Activated T-cell treated with anti-CD3 and anti-CD28 coated beads for 48 hours (primary cell): ENCODE measurements at places on chromosomes 6 and 20.

DNA sequence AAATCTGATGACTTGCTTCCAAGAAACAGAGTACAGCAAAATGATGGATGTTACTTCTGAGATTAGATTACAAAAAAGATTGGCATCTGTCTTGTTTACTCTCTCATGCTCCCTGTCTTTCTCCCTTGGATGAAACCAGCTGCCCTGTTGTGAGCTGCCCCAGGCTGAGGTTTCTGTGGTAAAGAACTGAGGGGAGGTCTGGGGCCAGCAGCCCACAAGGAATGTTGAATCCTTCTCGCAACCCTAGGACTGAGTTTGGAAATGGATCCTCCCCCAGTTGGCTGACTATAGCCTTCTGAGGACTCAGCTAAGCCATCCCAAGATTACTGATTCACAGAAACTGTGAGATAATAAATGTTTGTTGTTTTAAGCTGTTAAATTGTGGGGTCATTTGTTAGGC lies 5.6 kb upstream of the HECA start:
- no peak for DNase-seq

DNA sequence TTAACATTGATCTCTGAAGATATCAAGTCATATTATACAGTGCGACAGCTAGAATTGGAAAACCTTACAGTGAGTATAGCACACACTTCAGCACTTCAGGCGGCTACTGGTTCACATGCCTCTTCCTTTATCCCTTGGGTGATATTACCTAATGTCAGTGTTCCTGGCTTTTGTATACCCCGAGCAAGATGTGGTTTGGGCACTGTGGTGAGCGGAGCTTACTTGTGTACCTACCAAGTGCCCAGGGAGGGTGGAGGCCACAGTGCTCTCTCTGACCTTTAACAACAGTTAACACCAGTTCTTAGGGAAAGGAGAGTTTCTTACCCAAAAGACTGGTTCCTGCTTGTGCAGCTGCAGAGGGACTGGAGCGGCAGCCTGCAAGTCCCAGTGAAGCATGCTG lies 64.4 kb downstream of the PTPN1 start:
- DNase-seq = no peak

DNA sequence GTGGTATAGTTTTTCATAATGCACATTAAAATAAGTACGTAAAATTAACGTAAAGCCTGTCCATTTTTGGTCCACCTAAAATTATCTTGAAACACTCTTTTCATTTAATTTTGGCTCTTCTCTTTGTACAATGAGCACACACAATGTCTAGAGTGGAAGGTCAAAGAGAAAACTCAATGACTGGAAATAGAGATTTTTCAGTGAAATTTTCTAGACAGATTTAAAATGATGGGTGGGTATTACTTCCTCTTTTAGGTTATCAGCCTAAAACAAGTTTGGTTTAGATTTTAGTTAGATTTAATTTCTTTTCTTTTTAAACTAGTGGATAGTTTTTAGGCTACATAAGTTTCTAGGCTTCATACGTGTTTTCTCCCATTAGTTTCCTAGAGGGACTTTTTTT lies 24.9 kb downstream of the DSE start:
- no peak for DNase-seq

- no peak for DNase-seq
These were observed 129.5 kb downstream of the LRRC1 start for GRCh38 chr6:53924277-53924676.

GRCh38 chr6:121032268-121033006 lies 301.8 kb downstream of the TBC1D32 start:
- no peak for DNase-seq

- no peak for DNase-seq
These were observed 58.9 kb upstream of the NXT1 start for GRCh38 chr20:23291575-23292240.

- DNase-seq = no peak
These were observed 96.6 kb upstream of the INSM1 start for GRCh38 chr20:20271271-20271670.

DNA sequence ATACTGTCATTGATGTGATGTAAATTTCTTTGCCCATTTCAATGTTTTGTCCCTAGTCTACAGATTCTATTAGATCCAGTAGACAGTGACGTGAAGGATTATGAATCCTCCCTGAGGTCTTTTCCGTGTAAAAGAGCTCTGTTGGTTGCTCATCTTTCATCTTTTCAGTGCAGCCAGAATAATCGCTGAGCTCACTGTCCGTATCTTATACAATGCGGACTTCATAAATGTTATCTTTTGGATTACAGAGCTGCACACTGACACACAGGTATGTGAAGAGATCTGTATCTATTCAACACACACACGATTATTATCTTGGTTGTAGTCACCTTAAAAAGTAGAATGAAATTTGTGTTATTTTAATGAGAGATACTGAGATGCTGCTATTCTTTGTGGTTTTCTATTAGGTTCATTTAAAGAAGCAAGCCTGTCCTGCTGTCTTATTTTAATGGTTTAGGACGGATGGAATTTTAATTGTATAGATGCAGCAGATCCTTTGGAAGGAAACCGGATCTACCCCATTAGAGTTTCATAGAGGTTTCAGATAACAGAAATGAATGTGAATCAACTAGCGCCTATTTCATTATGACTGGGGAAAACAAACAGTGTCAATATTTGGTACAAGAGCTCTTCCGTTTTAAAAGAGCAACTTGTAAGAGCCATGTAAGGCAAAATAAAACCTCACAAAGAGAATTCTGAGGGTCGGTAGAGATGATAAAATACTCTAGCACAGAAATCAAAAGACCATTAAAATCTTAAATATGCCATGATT lies 79.4 kb downstream of the BMP6 start:
- no peak for DNase-seq

DNA sequence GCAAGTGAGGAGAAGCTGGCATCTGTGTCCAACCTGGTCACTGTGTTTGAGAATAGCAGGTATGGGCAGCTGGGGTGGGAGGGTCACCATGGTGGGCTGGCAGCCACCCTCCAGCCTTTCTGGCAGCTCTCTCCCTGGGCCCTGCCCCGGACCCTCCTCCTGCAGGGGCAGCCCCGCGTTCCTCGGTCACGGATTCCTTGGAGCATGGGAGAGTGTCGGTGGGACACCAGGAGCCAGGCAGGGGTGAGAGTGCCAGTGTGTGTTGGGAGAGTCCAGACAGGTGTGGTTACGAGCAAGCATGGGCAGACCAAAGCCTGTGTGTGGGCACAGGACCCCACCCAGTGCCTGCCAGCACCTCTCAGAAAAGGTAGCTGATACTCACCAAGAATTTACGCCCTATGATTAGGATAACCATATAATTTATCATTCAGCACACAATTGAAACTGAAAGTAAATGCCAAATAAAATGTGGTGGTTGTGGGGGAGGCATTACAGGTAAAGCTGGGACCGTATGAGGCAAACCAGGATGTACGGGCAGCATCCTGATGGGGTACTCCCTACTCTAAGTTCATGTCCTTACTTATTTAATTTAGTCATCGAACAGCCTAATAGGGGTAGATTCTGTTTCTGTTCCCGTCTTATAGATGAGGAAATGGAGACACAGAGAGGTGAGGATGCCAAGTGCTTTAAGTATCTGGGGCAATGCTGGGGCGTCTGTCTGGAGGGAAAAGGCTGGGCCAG lies 542 bp downstream of the FGD2 start:
- no peak for DNase-seq

GRCh38 chr6:22271081-22271480 lies 25.8 kb downstream of the PRL start:
- no peak for DNase-seq

DNA sequence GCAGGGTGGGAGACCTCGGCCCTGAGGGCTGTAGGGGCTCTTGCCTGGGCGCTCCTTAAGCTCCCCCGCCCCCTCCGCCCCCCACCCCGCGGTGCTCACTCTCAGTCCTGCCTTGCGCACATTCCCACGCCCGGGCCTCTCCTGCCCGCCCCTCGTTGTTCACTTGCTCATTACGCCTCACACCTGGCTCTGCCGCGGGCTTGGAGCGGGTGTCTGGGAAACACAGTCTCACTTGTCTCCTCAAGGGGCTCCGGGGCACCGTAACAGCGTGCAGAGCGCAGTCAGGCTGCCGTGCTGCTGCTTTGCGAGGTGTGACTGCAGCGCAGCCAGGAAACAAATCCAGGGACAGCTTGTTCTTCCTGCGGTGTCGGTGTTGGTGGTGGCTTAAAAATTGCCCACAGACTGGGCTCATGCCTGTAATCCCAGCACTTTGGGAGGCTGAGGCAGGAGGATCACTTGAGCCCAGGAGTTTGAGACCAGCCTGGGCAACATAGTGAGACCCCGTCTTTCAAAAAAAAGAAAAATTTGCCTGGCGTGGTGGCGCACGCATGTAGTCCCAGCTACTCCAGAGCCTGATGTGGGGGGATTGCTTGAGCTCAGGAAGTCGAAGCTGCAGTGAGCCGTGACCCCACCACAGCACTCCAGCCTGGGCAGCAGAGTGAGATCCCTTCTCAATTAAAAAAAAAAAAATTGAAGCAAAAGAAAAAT lies 4.6 kb downstream of the NPBWR2 start:
- no peak for DNase-seq

DNA sequence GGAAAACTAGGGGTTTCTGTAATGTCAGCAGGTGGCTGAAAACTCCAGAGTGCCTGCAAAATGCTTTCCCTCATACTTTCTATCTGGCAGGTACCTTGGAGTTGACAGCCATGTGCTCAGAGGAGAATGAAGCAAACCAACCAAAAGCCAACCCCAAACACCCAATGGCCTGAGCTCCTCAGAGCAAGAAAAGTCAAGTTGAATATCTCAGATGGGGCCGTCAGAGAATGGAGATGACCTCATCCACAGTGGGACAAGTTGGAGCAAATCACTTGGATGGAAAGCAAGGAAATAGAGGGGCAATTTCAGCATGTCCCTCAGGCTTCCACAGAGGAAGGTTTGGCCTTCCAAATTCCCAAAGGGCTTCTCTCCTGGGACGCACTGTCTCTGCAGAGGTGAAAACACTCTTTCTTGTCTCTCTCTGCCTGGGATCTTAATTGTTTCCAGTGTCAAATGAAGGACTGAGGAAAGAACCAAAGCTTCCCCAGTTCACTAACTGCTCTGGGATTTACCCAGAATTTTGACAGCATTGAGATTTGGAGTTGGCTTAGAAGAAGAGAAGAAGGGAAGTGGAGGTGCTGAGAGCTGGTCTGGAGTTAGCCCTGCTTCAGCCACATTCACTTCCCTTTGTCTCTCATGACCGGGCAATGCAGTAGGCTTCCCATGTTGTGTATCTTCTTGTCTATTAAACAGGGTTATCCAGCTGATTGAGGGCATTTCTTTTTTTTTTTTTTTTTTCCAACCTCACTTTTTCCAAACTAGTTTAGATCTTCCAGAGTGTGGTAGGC lies 42.2 kb downstream of the PRND start:
- DNase-seq = no peak

DNA sequence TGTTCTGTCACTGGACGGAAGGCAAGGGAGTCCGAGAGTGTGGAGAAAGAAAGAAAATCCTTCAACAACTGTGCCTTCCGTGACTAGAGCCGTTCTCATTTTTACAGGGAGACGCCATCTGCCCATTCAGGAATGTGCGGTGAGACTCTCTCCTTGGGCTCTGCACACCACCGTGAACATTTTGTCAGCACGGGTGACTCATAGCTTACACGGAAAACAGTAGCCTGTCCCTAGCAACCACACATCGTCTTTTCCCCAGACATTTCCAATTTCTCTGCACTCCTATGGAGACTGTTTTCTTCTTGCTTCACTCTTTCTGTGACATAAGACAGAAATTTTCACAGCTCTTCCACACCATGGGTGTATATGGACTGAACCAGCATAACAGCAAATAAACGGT lies 55.1 kb downstream of the TBXT start:
- no peak for DNase-seq

DNA sequence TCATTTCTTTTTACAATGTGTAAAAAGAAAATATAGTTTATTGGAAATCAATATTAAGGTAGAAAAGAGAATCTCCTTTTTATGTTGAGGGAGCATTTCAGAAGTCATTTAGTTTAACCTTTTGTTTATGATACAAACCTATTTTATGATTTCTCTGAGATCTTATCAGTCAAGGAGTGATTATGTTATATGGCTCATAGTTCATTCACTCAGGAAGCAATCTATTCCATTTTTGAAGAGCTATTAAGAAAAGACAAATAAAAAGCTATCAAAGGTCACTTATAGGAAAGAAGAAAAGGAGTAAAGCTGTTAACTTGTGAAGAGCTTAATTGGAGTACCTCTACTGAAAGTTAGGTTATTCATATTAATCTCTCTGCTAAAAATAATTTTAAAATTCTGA lies 526.6 kb upstream of the JAG1 start:
- no peak for DNase-seq

DNA sequence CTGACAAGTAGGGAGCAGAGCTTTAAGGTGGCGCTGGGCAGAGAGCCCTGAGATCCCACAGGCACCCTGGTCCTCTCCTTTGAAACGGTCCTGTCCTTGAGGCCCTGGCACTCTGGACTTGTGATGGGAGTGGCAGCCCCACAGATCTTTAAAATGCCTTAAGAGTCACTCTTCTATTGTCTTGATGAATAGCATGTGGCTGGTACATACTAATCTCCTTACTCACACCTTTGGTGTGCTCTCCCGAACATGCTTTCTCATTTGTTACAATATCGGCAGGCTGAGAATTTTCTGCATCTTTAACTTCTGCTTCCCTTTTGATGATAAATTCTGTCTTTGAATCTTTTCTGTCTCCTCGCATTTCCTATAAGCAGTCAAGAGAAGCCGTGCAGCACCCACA lies 333.8 kb downstream of the TFAP2A start:
- no peak for DNase-seq

DNA sequence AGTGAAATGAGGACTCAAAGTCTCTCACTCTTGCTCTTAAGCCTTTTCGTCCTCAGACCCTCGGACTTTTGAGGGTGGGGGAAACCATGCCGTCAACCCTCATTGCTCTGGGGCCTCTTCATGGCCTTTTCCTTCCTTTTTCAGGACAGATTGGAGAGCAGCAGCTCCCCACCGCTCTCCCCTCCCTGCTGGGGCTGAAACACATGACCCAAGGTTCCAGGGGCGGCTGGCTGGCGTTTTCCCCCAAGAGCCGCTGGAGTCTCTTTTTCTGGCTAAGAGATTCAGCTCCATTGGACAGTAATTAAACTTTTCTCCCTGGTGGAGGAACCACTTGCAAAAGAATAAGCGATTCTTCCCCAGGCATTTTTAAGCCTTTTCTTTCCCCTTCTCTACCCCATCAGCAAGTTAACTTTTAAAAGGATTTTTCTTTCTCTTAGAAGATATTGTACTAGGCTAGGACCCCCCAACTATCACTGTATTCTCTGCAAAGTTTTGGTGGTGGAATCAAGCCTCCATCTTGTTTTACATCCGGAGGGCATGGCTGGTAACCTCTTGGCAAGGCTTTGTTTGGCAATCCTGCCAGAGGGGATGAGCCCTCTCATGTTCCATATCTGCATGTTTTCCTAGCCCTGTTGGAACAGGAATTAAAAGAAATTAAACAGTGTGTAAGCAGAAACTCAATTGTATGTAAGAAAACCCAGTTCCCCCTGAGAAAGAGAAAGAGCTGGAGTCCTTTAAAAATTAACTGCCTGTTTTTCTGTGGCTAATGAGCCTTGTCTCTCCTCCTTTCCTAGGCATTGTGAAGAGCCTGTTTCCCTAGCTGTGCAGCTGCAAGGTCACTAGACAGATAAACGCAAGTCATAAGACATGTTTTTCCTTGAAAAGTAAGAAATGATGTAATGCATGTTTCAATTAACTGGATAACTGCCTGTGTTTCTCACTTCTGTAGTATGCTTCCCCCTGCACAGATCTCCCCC lies 100.8 kb upstream of the GPR6 start:
- no peak for DNase-seq
